ENCODE measurements at places on chromosomes 2 and 18. TPM values are rescaled to one million over a fixed set of nuclear protein-coding genes. Genes with fewer than 3 reads are reported as not detected.
A peak's percentile ranks its signal among the peaks of the same experiment; 100 is the strongest.

DNA sequence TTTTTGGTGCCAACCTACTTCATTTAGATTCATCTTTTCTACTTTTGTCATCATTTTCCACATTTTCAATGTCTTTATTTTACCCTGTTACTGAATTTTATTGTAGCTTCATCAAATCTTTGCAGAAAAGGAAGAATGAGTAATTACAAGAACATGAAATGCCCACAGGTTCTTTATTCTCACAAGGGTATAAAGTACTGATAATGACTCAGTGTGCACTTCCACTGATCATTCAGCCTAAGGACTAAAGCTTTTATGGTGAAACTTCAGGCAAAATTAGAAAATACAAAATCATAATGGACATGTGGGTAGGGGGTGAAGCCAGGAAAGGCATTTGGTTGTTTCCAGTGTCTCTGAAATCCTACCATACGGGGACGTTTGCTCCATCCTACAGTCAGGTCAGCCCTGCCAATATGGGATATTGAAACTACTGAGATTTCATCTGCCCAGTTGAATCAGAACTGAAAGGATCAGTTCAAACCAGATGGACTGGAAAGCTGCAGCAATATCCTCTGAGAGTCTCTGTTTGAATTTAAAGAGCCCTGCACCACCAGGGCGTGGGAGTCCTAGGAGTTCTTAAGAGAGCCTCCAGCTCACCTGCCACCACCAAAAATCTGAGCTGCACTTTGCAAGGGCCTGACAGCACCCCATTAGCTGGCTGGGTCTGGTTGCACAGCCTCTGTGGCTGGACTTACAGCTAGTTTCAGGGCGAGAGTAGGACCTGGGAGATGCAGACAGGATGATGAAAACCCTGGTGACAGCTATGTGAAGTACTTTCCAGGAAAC lies 390.4 kb downstream of the CMPK2 start:
- no peaks in the 10 kb centered on the region for H3K27me3 ChIP-seq
- no peak overlapping the region for H3K4me3 ChIP-seq
- no peak for DNase-seq
- no peaks in the 10 kb centered on the region for H3K4me1 ChIP-seq

GRCh38 chr2:216348756-216349308 lies 23.5 kb downstream of the MARCHF4 start:
- no peak overlapping the region for H3K4me3 ChIP-seq
- no peaks in the 10 kb centered on the region for H3K4me1 ChIP-seq
- H3K27me3 ChIP-seq = no peaks in the 10 kb centered on the region
- DNase-seq = no peak
- no peak overlapping the region for H3K27ac ChIP-seq

DNA sequence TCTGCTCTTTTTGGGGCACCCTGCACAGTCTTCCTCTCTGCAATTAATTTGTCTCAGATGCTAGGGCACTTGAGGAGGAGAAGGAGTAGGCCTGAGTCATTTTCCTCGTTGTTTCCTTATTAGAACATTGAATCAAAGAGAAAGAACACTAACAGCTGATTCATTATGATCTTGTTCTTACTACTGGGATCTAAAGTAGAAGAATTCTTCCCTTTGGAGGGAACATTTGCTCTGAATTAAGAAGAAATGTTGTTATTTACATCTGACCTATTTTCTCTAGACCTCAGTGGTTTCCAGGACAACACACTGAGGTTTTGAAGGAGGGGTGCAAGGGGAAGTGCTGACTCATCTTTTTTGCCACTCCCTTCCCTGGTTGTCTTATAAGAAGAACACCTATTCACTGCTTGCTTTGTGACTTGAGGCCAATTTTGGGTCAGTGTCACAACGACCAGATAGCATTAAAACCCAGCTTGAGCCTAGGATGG lies 24.3 kb upstream of the STAT1 start:
- H3K4me1 ChIP-seq = no peaks in the 10 kb centered on the region
- H3K27ac ChIP-seq = no peak overlapping the region
- no peak for DNase-seq
- H3K4me3 ChIP-seq = no peak overlapping the region
- no peaks in the 10 kb centered on the region for H3K36me3 ChIP-seq

DNA sequence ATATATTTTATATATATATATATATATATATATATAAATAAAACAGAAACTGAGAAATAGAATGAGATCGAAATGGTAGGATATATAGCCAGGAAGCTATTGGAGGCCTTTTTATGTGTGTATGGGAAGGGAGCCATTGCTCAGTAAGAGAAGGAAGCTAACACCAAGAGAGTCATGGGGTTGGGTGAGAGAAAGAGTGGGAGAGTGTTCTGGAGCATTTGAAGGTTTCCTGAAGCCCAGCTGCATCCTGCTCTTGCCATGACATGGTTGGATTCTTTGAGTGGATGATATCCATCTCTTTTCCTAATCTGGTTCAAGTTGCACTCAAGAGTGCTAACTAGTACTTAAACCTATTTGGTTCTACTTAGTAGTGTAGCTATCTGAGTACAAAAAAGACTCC lies 282.3 kb downstream of the DYSF start:
- no peak overlapping the region for H3K4me3 ChIP-seq
- no peaks in the 10 kb centered on the region for H3K4me1 ChIP-seq
- no peaks in the 10 kb centered on the region for H3K27me3 ChIP-seq

The VAMP8 gene
- 1.9 TPM for total RNA-seq

DNA sequence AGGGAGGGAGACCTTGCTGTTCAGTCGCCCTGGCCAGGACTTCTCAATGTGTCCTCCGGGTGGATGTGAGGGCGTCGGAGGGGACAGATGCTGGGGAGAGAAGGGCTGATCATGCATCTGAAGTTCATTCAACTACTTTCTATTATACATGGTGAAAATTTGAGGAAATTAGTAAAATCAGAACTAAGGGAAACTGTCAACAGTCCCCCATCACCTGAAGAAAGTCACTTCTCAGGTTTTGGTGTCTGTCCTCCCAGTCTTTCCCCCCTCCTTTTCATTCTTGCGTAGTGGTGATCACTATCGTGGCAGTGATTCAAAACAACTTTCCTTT lies 17.4 kb upstream of the ACKR3 start:
- H3K27ac ChIP-seq = no peak overlapping the region
- no peak for DNase-seq
- H3K4me3 ChIP-seq = no peak overlapping the region
- H3K36me3 ChIP-seq = no peaks in the 10 kb centered on the region
- no peaks in the 10 kb centered on the region for H3K4me1 ChIP-seq
- H3K27me3 ChIP-seq = no peaks in the 10 kb centered on the region

DNA sequence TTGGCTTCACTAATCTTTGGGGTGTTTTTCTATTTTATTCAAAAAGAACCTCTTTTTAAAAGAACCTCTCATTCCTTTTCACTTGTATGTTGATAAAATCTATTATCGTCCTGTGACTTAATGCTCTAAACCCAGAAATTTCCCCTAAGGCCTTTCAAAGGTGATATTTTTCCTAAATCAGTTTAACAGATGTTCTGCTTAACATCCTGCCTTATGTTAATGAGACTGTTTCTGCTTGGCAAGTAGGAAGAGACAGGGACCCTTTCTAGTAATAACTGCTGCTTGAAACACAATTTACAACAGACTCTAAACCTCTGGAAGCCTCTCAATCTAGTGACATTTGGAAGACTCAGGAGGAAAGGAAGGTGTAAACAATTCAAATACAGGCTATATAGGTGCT lies 128.8 kb downstream of the KCNJ3 start:
- H3K4me1 ChIP-seq = no peaks in the 10 kb centered on the region
- no peak overlapping the region for H3K4me3 ChIP-seq
- no peaks in the 10 kb centered on the region for H3K27me3 ChIP-seq
- H3K27ac ChIP-seq = no peak overlapping the region
- DNase-seq = no peak
- no peaks in the 10 kb centered on the region for H3K36me3 ChIP-seq

The IL1RL2 gene
- total RNA-seq = not detected

- no peaks in the 10 kb centered on the region for H3K36me3 ChIP-seq
- no peak for DNase-seq
- H3K27ac ChIP-seq = no peak overlapping the region
- peaks cover 5% of the 10 kb centered on the region for H3K4me1 ChIP-seq
Observed at GRCh38 chr2:164899121-164899520, 56.2 kb downstream of the SLC38A11 start.

DNA sequence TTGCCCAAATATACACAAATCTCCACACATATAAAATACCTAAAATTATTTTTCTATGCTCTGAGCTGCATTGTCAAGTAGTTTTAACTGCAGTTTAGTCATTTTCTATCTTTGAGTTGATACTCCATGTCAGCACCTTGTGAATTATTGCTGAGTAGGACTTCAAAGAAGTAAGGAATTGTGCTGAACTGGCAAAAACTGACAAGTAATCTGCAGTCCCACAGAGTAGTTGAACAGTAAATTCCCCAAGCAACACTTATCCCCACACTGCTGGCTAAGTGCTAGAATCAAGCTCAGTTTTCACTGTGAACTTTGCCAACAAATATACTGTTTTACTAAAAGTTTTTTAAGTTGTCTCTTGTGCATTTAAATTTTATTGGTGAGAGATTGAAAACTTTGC lies 141.8 kb upstream of the ST6GAL2 start:
- H3K27ac ChIP-seq = no peak overlapping the region
- no peak for DNase-seq
- no peak overlapping the region for H3K4me3 ChIP-seq
- no peaks in the 10 kb centered on the region for H3K4me1 ChIP-seq
- no peaks in the 10 kb centered on the region for H3K27me3 ChIP-seq

The LYG2 gene
- not detected for total RNA-seq

The SPHKAP gene
- total RNA-seq = 0.83 TPM

The AQP12A gene
- total RNA-seq = not detected

The GAL3ST2 gene
- not detected for total RNA-seq

DNA sequence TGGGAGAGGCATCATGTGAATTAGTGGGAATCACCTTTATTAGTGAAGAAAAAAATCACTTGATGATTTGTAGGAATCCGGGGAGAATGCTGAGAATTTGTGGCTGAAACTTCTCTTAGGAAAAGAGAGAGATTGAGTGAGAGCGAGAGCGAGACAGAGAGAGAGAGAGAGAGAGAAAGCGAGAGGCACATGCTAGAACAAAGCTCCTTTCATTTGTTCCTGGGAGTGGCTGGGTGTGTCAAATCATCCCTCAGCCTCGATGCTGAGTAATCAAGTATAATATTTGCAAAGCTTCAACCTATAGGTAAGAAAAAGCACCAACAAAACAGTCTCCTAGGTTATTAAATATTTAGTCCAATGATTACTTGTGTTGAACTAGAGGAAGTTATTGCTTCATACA lies 4.4 kb upstream of the SERPINB5 start:
- H3K27ac ChIP-seq = no peak overlapping the region
- no peaks in the 10 kb centered on the region for H3K4me1 ChIP-seq
- no peaks in the 10 kb centered on the region for H3K27me3 ChIP-seq
- H3K36me3 ChIP-seq = no peaks in the 10 kb centered on the region
- no peak overlapping the region for H3K4me3 ChIP-seq

- H3K4me3 ChIP-seq = no peak overlapping the region
- H3K4me1 ChIP-seq = no peaks in the 10 kb centered on the region
- H3K36me3 ChIP-seq = no peaks in the 10 kb centered on the region
- no peaks in the 10 kb centered on the region for H3K27me3 ChIP-seq
Observed at GRCh38 chr2:10521356-10522169, 73.4 kb upstream of the ODC1 start.

DNA sequence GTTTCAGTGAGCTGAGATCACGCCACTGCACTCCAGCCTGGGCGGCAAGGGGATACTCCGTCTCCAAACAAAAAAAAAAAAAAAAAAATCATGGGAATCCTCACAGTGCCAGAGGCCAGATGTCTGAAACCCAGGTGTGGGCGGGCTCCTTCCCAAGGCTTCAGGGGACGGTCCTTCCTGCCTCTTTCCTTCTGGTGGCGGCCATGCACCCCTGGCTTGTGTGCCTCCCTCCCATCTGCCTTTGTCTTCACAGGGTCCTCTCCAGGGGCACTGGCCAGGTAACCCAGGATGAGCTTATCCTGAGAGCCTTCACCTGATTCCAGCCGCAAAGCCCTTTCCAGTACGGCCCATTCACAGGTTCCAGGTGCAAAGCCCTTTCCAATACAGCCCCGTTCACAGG lies 40.9 kb upstream of the GPC1 start:
- DNase-seq = peak; percentile 46
- no peaks in the 10 kb centered on the region for H3K4me1 ChIP-seq
- H3K4me3 ChIP-seq = no peak overlapping the region
- H3K27me3 ChIP-seq = no peaks in the 10 kb centered on the region

DNA sequence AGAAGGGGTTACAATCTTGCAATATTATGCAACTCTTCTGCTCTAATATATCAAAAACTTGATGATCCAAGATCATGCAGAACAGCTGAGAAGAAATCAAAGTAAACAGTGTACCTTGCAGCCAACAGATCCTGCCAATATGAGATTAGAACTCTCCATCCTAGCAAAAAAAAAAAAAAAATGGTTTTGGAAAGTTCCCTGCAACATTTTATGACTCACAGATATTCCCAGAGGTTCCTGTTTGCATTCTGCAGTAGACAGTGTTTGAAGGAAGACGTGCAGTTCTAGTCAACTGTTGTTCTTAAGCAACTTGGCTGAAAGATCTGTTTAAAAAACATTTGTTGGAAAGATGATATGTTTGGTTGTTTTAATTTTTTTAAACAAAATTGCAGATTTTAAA lies 103.6 kb upstream of the WDR75 start:
- H3K27me3 ChIP-seq = no peaks in the 10 kb centered on the region
- no peak overlapping the region for H3K4me3 ChIP-seq
- H3K27ac ChIP-seq = peak overlapping the region; percentile 64
- peaks cover 11% of the 10 kb centered on the region for H3K4me1 ChIP-seq
- no peak for DNase-seq

DNA sequence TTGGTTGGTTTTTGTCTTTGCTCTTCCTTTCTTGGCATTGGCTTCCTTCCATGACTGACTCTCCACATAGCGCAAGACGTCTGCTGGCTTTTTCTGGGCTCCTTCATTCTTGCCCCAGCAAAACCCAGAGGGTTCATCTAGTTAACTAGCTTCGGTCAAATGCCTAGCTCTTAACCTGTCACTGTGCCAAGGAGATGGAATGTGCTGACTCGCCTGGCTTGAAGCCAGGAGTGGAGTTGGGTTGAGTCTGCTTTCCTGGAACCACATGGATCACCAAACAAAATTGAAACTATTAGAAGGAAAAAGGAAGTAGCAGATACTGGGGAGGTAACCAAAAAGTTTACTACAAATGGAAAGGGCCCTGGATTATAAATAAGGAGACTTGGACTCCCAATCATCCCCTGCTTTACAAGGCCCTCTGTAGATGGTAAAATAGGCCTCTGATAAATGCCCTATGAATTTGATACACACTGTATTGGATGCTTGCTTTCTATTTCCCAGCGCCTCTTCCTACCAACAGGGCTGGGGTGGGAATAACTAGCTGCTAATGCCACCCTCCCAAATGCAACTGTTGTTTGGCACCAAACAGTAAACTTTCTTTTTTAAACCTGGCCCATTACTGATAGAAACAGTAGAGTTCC lies 11.3 kb downstream of the MALT1 start:
- H3K4me1 ChIP-seq = no peaks in the 10 kb centered on the region
- no peak for DNase-seq
- peaks cover 24% of the 10 kb centered on the region for H3K36me3 ChIP-seq
- H3K27ac ChIP-seq = no peak overlapping the region
- H3K4me3 ChIP-seq = no peak overlapping the region

GRCh38 chr2:84676295-84676694 lies 160.0 kb downstream of the DNAH6 start:
- no peak overlapping the region for H3K4me3 ChIP-seq
- no peaks in the 10 kb centered on the region for H3K4me1 ChIP-seq
- H3K27ac ChIP-seq = no peak overlapping the region
- DNase-seq = no peak
- no peaks in the 10 kb centered on the region for H3K27me3 ChIP-seq
- no peaks in the 10 kb centered on the region for H3K36me3 ChIP-seq
